ENCODE measurements at places on chromosomes 3 and 15.

DNA sequence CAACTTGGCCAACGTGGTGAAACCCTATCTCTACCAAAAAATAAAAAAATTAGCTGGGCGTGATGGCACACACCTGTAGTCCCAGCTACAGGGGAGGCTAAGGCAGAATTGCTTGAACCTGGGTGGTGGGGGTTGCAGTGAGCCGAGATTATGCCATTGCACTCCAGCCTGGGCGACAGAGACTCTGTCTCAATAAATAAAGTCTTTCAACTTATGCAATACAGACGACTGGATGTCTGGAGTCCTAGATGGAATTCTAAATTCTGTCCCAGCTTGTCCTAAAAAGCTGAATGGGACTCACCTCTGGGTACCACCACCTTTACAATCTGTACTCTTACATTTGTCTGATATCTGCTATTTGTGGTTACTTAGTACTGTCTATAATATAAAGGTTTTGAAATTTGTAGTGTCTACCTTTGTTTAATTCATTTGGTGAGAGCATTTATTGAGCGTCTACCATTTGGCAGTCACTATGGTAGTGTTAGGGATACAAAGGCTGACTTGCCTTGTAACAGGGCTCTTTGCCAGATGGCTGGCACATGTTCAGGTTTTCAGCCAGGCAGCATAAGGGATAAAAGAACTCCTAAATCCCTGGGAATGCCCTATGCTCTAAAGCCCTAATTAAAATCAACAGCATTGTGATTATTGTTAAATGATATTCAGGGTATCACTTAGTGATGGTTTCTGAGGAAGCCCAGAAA lies 7.2 kb upstream of the ZNF609 start:
- no peak for DNase-seq

DNA sequence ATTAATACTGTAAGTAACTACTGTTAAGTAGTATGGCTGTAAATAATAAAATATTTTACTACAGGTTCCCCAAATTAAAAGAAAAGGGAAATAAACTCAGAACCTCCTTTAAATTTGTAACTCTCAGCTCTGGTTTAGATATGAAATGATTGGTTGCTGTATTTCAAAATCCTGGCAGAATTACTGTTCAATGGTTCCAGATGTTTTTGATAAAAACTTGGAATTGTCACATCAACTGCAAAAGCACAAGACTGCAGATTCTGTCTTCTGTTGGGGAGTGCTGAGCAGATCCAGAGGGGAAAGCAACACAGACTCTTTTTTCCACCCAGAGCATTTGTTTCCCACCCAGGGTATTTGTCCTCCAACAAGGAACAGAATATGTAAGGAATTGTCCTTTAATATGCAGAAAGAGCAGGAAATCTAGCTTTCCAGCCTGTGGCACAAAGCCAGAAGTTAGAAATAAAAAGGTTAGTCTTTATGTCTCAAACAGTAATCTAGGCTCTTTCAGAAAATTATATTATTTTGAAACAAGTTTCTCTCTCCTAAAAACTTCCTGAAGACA lies 178.1 kb downstream of the KLHL25 start:
- no peak for DNase-seq

DNA sequence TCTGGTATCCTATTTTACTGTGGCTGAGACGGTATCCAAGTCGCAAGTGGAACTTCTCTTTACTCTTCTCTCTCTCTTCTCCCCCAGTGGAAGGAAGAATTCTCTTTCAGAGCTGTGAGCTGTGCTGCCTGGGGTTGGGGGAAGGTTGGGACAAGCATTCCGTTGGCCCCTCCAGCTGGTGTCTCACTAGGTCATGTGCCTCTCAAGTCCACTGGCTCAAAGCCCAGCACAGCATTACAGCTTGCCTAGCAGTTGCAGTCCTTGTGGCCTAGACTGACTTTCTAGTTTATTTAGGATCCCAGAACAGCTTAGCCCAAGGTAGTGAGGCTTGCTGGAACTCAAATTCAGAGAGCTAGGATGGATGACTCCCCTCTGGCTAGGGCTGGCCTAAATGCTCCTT lies 76.1 kb upstream of the SPATA16 start:
- no peak for DNase-seq

GRCh38 chr15:73809728-73810501 lies 56.8 kb upstream of the INSYN1 start:
- no peak for DNase-seq

GRCh38 chr3:122975163-122975923 lies 52.2 kb downstream of the SEMA5B start:
- DNase-seq = peak; percentile 36

DNA sequence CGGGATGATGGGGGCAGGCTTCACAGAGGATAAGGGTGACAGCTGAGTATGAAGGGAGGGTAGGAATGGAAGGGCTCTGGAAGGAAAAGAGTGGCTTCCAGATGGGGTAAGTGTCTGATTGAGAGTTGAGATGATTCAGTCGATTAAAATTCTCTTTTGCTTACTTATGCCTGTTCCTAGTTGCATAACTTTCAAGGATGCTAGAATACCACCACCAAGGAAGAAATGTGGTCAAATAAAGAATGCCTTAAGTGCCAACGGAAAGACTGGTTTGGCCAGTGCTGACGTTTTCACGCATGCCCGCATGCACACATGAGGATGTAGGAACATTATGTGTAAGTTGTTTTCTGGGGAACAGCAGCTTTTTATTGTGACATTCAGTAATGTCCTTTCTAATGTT lies 263.4 kb upstream of the WNT5A start:
- DNase-seq = no peak

- no peak for DNase-seq
These were observed 75.8 kb downstream of the DNAJB8 start for GRCh38 chr3:128390867-128391266.

DNA sequence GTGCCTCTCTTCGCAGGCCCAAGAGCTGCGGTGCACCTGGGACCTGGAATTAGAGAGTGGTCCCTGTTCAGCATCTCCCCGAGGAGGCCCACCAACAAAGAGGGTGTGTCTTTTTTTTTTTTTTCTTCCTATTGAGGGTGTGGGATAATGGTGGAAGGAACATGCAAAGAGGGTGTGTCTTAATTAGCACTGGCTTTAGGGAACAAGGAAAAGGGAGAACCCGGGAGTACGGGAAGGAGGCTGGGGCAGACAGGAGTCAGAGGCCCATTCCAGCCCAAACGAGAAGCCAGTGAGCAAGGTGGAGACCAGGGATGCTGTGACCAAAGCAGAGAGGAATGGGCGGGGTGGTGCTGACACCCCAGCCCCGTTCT lies 429 bp upstream of the LOXL1 start:
- no peak for DNase-seq

GRCh38 chr3:142987080-142987700 lies 14.2 kb upstream of the U2SURP start:
- DNase-seq = peak; percentile 60

DNA sequence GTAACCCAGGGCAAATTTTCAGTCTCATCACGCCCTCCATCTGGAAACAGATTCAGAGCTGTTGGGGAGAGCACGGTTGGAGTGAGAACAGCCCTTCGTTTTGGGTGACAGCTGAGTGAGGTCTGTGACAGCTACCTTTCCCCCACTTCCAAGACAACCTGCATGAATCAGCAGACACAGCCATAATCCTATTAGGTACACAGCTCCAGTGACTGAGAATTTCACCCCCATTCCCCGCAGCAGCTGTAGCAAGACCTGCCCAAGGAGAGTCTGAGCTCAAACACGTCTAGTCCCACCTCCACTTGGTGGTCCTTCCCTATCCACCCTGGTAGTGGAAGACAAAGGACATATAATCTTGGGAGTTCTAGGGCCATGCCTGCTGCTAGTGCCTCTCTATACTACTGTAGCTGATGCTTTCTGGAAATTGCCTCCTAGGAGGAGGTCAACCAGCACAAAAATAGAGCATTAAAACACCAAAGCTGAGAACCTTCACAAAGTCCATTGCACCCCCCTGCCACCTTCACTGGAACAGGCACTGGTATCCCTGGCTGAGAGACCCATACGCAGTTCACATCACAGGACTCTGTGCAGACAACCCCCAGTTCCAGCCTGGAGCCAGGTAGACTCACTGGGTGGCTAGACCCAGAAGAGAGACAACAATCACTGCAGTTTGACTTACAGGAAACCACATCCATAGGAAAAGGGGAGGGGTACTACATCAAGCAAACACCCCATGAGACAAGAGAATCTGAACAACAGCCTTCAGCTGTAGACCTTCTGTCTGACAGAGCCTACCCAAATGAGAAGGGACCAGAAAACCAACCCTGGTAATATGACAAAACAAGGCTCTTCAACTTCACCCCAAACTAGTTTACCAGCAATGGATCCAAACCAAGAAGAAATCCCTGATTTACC lies 448.6 kb upstream of the CBLB start:
- DNase-seq = no peak

DNA sequence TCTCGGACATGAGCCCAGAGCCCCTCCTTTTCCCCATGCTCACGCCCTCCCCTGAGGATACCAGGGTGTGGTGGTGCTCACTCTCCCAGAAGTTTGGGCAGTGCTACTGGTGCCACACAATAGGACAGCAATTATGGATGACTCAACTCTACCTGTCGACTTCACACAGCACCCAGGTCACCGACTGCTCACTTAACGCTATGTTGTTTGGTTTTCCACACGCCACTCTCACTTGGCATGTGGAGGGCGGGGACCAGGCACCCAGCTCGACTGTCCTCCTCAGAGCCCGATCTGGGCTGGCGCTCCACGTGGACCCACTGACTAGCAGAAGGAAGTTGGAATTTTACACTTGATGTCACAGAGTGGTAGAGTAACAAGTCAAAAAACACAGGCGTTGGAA lies 30.9 kb downstream of the STIMATE start:
- no peak for DNase-seq

DNA sequence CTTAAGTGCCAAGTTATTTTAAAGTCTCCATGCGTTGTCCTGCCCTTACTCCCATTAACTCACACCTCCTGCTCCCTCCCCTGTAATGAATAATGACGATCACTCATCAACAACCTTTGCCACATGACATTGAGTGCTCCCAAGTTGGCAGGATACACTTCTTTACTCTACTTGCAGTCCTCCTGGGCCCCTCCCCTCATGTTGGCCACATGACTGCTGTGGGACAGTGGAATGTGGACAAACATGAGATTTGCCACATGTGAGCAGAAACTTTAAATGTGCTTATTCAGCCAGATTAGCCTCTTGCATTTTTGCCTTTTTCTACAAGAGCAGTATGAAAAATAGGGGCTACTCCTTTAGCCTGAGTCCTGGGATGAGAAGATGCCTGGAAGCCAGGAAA lies 167.9 kb downstream of the DCLK3 start:
- no peak for DNase-seq

DNA sequence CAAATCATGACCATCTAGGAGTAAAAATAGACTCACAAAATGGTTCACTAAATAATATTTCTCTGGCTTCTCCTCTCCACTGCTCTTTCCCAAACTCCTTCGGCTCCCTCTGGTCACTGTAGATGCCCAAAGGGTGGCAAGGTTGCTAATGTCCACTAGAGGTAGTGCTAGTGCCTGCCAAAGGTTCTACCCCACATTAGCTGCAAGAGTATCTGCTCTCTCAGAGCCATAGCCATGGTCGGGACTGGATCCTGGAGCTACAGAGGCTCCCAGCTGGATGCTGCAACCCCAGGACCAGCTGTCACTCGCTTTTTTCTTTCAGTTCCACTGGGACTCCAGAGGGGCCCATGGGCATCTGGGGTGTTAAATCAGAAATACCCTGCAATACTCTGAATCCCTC lies 8.5 kb downstream of the HTR3D start:
- DNase-seq = peak; percentile 19

DNA sequence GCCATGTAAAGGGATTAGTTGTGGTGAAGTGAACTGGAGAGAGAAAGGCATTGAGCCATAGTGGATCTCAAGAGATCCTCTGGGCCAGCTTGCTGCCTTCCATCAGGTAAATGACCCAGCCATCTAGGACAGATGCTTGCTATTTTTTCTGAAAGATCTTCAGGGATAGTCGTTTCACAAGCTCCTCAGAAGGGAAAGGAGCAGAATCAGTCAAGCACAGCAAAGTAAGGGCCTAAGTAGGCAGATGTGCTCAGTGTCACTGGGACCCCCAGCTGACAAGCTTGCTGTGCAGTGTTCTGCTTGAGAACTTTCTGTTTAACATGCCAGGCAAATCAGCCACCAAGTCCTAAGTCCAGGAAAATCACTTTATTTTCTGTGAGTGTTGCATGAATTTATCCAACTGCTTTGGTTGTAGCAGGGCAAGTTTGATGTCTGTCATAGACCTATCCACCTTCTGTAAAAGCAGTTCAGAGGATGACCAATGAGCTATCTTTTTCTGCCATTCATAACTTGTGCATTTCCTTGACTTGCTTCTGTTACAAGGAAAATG lies 319.8 kb downstream of the IL5RA start:
- no peak for DNase-seq

- no peak for DNase-seq
These were observed 175.1 kb downstream of the MFSD1 start for GRCh38 chr3:158976966-158977365.

DNA sequence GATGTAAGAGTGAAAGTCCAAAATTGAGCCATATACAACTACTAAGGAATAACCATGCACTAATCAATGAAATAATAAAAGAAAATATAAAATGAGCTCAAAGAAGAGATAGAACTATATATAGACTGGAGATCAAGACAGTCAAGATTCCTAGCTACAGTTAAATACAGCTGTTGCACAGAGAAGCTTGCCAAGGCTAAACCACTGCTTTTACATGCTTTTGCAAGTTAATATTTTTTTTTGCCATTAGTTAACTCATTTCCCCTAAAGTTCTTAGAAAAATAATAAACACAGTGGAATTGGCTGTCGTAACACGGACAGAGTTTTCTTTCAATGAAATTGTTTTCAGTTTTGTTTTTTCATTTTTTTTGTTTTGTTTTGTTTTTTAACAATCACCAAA lies 123.0 kb downstream of the VGLL3 start:
- DNase-seq = no peak

GRCh38 chr3:189598530-189599225 lies 32.5 kb upstream of the TP63 start:
- no peak for DNase-seq

GRCh38 chr15:59711451-59712243 lies 22.5 kb upstream of the BNIP2 start:
- DNase-seq = no peak

GRCh38 chr3:36827133-36827532 lies 62.8 kb upstream of the DCLK3 start:
- DNase-seq = no peak

DNA sequence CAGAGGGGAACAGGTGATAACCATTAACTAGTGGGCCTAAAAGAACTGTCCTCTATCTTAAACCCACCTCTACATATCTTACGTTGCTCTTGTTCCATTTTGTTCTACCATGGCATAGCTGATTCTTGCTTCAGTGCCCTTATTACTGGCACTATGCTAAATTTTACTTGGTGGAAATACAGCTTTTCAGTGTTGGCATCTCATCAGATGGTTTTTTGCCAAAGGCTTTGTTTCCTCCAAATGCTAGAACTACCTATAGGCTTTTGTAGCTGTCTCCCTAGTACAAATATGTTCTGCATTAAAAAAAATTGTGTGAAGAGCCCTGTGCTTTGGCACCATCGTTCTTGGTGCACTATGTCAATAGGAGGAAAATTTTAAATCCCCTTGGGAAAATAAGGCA lies 145.0 kb upstream of the ZBTB20 start:
- no peak for DNase-seq

- DNase-seq = peak; percentile 48
These were observed 22.4 kb downstream of the B3GNT5 start for GRCh38 chr3:183275418-183275817.
